ENCODE measurements at places on chromosomes 3 and 15.

DNA sequence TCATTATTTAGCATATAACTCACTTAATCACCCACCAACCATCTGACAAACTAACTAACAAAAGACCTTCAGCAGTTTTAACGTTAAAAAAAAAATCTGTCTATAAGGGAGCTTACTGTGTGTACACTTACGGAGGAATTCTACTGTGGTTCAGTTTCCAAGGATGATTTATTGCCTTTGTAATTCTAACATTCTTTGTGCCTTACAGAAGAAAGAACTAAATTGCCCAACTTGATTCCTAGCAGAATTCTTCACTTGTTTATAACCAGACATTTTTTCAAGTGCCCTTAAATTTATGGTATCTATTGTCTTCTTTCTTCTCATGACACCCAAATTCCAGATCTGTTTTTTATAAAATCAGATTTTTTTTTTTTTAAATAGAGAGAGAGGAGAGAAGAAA lies 119.7 kb upstream of the IGSF10 start:
- no peak for DNase-seq

DNA sequence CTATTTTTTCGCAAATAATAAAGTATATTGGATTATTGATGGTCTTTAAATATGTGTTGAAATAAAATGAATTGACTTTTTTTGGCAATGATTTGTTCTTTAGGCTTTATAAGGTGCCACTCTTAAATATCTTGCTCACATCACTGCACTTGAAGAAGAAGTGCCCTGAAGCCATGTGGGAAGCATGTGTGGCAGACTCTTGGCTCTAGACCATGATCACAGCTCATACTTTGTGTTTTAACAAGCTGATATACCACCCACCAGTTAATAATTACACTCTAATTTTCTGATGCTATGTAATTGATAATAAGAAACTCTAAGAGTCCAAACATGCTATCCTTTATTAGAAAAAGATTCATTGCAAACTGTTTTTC lies 52.1 kb upstream of the TGFBR2 start:
- no peak for DNase-seq

DNA sequence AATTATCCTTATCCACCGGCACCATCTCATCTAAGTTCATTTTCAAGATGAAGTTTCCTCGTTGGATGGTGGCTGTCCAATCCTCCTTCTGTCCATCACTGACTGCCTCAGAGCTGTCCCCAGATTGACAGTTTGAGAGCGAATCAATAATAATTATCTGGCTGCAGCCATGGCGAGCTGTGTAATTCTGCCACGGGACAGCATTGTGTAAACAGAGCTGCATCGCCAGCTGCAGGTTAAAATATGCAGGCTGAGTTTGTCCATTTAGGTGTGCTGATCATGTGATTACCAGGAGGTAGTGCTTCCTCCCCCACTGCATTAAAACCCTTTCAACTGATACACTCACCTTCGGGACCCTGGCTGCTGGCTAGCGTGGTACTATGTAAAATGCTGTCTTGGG lies 461.9 kb upstream of the ONECUT1 start:
- no peak for DNase-seq

GRCh38 chr3:173703771-173704170 lies 306.2 kb downstream of the NLGN1 start:
- no peak for DNase-seq

DNA sequence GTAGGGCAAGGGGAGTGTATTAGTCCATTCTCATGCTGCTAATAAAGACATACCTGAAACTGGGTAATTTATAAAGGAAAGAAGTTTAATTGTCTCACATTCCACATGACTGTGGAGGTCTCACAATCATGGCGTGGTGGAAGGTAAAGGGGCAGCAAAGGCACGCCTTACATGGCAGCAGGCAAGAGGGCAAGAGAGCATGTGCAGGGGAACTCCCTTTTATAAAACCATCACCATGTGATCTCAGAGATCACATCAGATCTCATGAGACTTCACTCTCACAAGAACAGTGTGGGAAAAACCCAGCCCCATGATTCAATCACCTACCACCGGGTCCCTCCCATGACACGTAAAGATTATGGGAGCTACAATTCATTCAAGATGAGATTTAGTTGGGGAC lies 41.4 kb downstream of the SUMF1 start:
- DNase-seq = no peak

Measured in effector memory CD8-positive, alpha-beta T cell (primary cell).